ENCODE measurements at places on chromosomes 12 and 14. TPM values are rescaled to one million over a fixed set of nuclear protein-coding genes. Genes with fewer than 3 reads are reported as not detected.

DNA sequence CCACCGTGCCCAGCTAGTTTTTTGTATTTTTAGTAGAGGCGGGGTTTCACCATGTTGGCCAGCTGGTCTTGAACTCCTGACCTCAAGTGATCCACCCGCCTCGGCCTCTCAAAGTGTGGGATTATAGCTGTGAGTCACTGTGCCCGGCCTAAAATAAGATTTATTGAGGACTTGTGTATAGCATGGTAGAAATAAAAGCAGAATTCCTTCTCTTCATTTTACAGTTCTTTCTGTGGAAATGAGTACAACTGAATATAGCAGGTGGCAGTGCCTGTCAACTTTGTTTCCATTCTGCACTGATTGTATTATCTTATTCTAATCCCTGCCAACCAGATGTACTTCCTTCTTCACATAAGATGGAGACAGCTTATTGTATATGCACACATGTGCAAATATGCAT lies 41.0 kb downstream of the DIP2B start:
- H3K27ac ChIP-seq, result no peak overlapping the region
- no peaks in the 10 kb centered on the region for H3K36me3 ChIP-seq
- no peak overlapping the region for H3K4me3 ChIP-seq
- no peak for DNase-seq
- H3K4me1 ChIP-seq, result no peaks in the 10 kb centered on the region

DNA sequence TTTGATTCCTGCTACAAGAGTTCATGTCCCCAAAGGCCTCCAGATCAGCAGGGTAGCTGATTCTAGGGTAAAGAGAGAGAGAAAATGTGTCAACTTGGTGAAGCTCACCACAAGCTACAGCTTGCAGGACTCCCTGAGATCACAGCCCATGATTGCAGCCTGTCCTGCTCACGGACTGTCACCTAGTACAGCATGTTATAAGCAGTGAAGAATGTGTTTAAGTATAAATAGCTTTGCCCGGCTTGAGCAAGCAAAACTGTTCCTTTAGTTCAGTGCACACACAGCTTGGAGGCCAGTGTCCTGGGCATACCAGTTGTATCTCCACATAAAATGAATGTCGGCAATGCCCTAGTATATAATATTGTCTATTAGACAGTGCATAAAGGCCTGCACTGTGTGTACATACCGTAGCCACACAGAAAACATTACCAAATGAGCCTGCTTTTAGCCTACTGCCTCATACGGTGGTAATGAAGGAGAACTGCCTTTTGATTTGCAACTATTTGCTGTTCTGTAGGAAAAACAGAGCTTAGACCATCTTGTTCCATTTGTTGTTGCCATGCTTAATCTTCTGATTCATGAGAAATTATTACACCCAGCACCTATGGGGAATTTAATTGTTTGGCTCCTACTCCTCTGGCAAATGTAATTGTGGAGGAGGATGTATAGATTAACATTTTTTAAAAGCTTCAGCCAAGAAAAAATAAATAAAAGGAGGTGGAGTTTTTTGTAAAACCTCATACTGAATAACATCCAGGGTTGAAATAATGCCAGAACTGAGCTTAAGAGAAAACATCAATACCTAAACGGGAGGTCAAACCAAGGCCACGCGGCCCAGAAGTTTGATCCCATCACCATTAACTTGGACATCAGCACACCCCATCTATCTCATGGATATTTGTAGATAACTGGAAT lies 108.1 kb upstream of the G2E3 start:
- no peaks in the 10 kb centered on the region for H3K36me3 ChIP-seq
- no peaks in the 10 kb centered on the region for H3K4me1 ChIP-seq
- no peaks in the 10 kb centered on the region for H3K27me3 ChIP-seq
- no peak overlapping the region for H3K4me3 ChIP-seq
- DNase-seq, result no peak

GRCh38 chr12:67442896-67443295 lies 173.7 kb downstream of the CAND1 start:
- no peak overlapping the region for H3K27ac ChIP-seq
- no peak overlapping the region for H3K4me3 ChIP-seq
- no peaks in the 10 kb centered on the region for H3K36me3 ChIP-seq
- no peak for DNase-seq

- no peaks in the 10 kb centered on the region for H3K4me1 ChIP-seq
- H3K4me3 ChIP-seq, result no peak overlapping the region
Observed at GRCh38 chr14:74508292-74508731, 14.7 kb downstream of the ISCA2 start.

DNA sequence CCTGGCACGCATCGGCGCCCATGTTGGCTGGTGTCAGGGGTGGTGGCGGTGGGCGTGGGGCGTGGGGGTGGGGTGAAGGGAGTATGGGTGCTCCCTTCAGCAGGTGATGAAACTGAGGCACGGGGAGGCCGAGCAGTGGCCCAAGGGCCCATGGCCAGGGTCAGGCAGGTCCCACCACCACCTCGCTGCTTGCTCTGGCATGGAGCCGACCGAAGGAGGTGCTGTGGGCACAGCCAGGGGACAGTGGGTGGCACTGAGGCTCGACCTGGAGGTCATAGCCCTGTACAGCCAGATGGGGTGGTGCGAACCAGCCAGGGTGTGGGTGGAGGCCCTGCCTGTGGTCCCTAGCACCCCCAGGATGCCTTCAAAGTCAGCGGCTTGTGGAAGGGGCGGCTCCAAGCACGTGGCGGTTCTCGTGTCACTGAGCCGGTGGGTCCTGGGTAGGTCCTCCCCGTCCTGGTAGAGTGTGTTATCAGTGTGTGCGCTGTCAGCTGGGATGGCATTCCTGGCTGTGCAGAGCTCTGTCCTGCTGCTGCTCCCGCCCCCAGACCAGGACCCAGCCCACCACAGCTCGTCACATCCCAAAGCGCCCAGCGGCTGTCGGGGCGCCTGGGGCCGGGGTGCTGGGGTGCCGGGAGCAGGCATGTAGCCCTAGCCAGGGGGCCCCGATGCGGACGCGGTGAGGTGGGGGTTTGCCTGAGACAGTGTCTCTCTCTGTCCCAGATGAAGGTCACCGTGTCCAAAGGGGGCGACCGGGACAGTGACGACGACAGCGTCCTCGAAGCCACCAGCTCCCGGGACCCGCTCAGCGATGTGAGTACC lies 35.3 kb downstream of the FBRSL1 start:
- H3K27me3 ChIP-seq, result no peaks in the 10 kb centered on the region
- no peaks in the 10 kb centered on the region for H3K36me3 ChIP-seq
- peak overlapping the region; percentile 35 for H3K27ac ChIP-seq
- H3K4me1 ChIP-seq, result no peaks in the 10 kb centered on the region
- no peak overlapping the region for H3K4me3 ChIP-seq
- DNase-seq, result no peak

The SMCO2 gene
- total RNA-seq, result not detected

DNA sequence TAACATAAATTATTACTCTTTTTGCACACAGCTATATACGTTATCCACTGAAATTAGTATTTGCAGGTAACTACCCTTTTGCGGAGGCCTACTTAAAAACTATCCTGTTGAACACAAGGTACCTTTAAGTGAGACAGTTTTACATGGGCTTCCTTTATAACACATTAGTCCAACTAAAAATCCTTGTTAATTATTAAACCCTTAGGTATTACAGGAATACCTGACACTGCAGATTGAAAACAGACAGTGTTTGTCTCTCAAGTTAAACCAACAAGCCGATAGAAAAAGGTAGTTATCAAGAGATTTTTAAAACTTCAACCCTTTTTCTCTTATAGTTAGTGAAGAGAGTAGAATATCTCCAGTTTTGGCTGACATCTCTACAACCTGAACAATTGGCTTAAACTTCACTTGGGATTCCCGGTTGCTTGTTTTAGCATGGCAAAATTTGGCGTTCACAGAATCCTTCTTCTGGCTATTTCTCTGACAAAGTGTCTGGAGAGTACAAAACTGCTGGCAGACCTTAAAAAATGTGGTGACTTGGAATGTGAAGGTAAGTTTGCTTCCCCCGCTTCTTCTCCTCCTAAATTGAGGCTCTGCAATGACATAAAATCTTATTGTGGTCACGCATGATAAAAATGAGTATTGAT lies at the start of gene MIA2:
Gene MIA2 (plus strand): TSS at position 236 of the 647 bp plus-strand sequence. CDS start 200 bp downstream, at position 436.
- DNase-seq, result no peak
- H3K4me1 ChIP-seq, result no peaks in the 10 kb centered on the region
- no peaks in the 10 kb centered on the region for H3K36me3 ChIP-seq
- H3K4me3 ChIP-seq, result no peak within 1 kb of the TSS
- no peaks in the 10 kb centered on the region for H3K27me3 ChIP-seq

DNA sequence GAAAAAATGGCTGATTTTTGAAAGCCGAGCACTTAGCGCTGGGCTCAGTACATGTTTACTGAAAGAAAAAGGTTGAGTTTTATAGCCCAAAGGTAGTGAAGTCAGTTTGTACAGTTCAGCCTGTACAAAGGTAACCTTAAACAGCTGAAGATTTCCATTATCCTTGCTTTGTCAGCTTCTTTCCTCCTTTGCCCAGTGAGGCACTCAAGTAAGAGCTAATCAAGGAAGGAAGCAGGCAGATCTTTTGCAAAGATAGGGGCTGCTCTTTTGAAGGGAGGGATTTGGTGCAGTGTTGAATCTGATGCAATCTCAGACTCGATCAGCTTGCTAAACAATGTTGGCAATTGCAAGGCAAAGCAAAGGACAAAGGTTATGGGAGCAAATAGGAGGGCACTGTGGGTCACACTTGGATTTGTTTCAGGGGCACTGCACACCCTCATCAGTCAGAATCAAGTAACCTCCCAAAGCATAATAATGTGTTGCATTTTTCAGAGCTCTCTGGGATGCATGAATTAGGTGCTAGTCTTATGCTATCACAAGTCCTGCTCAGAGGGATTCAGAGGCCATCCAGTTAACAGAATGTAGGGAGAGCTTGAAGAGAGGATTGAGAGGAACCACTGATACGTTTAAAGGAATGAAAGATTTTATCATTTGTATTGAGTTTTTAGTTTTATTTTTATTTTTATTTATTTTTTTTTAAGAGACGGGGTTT lies 44.4 kb downstream of the ANO6 start:
- no peaks in the 10 kb centered on the region for H3K27me3 ChIP-seq
- no peak overlapping the region for H3K27ac ChIP-seq
- no peak for DNase-seq
- H3K36me3 ChIP-seq, result no peaks in the 10 kb centered on the region

DNA sequence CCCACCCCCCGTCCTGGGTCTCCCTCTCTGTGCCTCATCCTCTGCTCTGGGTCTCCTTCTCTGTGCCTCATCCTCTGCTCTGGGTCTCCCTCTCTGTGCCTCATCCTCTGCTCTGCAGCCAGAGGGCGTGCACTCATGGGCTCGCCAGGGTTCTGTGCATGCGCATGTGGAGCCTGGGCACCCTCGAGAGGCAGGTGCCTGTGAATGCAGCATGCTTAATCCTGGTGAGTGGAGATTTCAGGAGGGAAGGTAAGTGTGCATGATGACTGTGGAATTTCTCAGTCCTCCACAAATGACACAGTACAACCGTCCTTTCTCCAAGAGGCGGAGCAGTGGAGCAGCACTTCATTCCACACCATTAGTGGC lies 65.2 kb downstream of the EP400 start:
- no peak for DNase-seq
- no peaks in the 10 kb centered on the region for H3K4me1 ChIP-seq
- H3K27me3 ChIP-seq, result no peaks in the 10 kb centered on the region

The RIC8B gene
- total RNA-seq, result 14.9 TPM

The VRK1 gene
- 10.0 TPM for total RNA-seq

- H3K27me3 ChIP-seq, result no peaks in the 10 kb centered on the region
- DNase-seq, result no peak
- no peaks in the 10 kb centered on the region for H3K4me1 ChIP-seq
- H3K4me3 ChIP-seq, result no peak overlapping the region
- no peak overlapping the region for H3K27ac ChIP-seq
Observed at GRCh38 chr12:87171356-87171755, 857.8 kb downstream of the C12orf50 start.

The GNS gene
- 106 TPM for total RNA-seq

DNA sequence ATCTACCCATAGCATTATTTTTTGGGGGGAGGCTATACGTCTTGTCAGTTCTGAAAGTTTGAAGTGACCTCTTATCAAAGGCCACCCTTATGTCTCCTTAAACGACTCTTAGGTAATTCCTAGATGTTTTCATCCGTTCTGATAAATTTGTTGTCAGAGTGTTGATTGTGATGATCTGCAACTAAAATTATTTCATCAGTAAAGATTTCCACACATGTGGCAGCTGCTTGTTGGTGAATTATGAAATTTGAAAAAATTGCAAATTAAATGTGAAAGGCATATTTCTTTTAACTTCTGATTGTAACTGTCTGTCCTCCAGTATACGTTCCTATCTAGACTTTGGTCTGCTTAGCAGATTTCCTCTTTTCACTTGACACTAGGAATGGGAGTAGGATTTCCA lies 1.4 kb downstream of the ADIPOR2 start:
- H3K36me3 ChIP-seq, result no peaks in the 10 kb centered on the region
- H3K27ac ChIP-seq, result peak overlapping the region; percentile 98
- DNase-seq, result no peak
- H3K27me3 ChIP-seq, result no peaks in the 10 kb centered on the region
- H3K4me3 ChIP-seq, result peak overlapping the region; percentile 98
- H3K4me1 ChIP-seq, result peaks cover 17% of the 10 kb centered on the region

The DIP2B gene
- 15.2 TPM for total RNA-seq

Measured in right atrium auricular region (tissue), 2 donors.